ENCODE measurements at places on chromosomes 3 and 15.

DNA sequence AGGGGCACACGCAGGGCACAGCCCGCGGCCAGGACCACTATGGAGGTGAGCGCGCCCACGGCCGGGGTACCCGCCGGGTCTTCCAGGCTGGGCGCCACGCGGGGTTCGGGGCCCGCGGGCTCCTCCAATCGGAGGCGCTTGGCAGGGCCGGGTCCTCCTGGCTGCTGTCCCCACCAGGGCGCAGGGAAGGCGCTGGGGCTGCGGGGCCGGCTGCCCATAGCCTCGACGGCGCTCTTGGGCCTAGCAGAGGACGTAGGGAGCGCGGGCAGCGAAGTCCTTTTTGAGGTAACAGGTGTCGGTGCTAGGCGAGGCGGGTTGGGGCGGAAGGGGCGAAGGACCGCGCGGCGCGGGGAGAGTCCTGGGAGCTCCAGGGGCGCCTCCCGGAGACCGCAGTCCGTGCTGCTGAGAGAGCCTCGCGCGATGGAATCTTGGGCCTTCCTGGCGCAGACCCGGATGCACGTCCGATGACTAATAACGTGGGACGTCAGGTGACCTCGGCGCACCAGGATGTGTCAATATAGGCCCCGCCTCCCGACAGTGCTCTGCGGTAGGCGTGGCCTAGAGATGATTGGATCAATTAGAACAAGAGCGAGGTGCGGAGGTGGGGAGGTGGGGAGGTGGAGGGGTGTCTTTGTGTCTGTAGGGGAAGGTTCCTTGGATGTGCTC, at the start of gene PRR23A:
PRR23A (minus strand) TSS at position 218 of the 666 bp plus-strand sequence; CDS start at position 218, 0 bp downstream.
- no peak for DNase-seq

DNA sequence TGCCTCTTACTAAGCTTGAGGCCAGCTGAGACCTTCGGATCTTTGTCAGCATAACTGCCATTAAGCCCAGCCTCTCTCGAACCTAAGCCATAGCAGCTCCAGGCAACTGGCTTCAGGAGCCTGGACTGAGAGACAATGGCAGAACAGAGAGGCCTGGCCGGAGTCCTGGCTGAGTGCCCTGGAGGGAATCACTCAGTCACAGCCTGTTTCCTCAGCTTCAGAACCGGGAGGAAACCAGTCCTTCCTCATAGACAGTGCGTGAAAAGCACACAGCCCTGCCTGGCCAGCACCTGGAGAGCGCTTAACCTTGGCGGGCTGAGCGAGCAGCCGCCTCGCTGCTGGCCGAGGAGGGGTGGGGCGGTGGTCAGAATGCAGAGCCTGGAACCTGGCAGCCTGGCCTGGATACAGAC, 21.6 kb downstream of the RNU5B-1 start:
- no peak for DNase-seq

- no peak for DNase-seq
Measured at GRCh38 chr15:41492597-41493204, 973 bp upstream of the ITPKA start.

- no peak for DNase-seq
Measured at GRCh38 chr15:80662757-80663553, 32.2 kb upstream of the ABHD17C start.

DNA sequence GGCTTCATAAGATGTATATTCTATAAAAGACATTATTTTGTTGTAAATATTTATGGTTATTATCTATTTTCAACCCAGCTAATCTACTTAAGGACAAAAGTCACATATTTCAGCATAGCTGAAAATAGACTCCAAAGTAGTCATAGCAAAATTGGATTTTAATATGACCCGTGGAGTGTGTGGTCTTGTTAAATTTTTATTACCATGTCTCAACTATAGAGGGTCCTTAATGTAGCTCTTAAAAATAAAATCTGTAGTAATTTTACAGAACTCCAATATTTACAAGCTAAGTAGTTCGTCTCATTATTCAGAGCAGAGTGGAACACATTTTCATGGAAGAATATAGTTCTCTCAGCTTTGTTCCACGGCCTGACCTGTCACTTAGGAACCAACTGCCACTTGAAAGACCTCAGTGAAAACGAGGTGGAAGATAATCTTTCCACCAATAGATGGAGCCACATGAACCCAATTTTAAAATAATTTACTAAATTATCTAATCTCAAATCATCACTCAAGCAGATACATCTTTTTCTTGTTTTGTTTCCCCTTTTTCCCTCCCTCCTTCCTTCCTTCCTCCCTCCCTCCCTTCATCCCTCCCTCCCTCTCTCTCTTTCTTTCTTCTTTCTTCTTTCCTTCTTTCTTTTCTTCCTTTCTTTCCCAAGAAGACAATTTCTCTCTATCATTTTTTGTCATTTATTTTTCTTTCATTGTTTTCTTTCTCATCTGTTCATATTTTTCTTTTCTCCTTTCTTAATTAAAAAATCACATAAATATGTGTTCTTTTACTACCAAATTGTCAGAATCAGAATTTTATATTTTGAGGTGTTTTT, 97.2 kb downstream of the CLDN1 start:
- DNase-seq, result no peak

- no peak for DNase-seq
Measured at GRCh38 chr3:14234251-14235002, 55.8 kb downstream of the LSM3 start.

GRCh38 chr15:77859491-77860060, 217.9 kb downstream of the TBC1D2B start:
- DNase-seq, result no peak

DNA sequence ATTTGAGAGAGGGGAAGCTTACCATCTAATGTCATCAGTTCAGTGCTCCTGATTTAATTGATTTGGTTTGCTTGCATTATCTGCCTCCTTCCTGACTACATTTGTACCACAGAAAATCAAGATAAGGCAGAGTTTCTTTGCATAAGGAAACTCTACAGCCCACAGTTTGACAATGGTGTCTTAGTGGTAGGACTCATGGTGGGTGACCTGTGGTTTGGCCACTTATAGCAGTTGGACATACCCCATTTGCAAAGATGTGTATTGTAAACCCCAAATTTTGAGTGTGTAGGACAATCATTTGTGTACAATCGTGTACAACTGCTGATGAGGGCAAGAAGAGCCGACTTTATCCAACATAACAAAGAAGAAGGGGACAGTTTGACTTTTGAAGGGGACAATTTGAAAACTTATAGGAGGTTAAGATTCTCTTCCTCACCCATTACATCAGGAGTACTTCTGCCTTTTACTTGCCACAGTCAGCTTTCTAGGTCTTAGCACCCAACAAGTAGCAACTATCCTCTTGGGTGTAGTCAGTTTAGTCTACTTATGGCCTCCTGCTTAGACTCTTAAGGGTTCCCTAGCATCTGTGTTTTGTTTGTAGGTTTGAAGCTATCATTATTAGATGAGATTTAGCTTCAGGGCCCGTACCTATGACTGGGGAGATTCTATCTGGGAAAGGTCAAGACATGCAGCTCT, 6.2 kb downstream of the TGFBR2 start:
- DNase-seq, result no peak

DNA sequence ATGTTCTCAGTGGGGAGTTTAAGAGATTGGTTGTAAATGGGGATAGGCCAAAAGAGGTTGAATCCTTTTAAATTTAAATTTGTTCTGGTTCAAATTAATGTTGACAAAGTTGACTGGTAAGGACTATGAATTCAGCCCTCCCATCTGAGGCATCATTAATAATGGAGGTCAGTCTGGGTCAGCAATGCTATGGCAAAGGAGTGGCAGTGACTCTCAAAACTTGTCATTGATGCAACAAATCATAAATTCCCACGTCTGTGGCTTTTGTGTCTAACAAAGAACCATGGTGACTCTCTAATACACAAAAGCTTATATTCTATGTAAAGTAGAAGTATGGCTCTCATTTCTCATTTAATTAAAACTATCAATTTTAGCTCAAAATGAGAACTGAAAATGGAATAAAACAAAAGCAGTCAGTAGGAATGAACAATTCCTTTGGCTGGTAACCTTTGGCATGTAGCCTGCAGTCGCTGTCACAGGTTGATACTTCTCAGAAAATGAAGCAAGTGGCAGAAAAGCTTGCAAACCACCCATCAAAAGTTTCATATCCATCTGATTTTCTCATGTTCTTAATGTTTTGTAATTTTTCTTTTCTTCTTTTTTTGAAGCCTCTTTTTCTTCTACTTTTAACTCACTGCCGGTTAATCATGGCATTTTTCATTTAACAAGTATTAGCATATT, 12.2 kb upstream of the ZBED2 start:
- no peak for DNase-seq

- DNase-seq, result no peak
Measured at GRCh38 chr15:72009222-72009621, 108.7 kb downstream of the MYO9A start.

DNA sequence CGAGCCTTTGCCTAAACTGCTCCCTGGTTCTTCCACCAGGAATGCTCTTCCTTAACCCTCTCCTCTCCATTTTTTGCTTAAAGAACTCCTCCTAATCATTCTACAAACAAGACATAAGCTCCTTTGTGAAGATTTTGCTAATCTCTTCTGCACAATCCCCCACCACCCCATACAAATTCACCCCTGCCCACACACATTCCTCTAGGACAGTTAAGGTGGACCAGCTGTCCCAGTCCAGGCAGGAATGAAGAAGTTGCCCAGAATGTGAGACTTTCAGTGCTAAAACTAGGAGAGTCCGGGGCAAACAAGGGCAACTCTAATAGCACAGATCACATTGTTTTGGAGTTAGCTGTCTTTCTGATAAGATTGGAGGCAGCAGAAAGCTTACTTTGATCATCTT, 13.9 kb upstream of the FAM174B start:
- no peak for DNase-seq

- DNase-seq, result no peak
Measured at GRCh38 chr3:161674402-161674801, 177.8 kb downstream of the OTOL1 start.

DNA sequence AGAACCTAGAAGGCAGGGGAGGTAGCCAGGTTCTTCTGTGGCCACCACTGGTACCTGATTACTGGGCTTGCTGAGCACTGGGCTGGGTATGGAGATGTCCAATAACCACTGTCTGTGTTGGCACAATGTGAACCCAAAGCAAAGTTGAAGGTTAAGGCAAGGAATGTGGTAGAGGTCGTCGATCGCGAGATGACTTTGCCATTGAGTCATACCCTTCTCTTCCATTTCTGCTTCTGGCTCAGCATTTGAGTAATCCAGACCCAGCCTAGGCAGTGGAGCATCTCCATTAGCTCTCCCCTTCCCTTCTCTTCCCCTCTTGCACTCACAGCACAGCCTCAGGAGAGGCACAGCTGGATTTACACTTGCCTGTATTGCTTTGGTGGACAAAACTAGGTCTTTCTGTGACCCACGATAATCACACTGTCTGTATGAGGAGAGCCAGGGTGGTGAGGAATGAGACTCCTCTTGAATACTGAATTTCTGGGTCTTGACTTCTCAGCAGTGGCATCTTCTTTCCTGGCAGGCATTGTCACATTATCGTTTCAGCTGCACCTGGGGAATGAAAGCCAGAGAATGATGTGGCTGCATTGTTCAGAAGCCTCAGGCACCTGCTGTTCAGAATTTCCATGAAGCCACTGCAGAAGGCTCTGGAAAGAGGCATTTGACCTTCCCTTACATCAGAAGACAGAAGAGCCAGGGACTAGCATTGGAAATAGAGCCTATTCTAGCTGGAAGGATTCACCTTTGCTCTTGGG, 272.6 kb downstream of the PDCD6IP start:
- no peak for DNase-seq

DNA sequence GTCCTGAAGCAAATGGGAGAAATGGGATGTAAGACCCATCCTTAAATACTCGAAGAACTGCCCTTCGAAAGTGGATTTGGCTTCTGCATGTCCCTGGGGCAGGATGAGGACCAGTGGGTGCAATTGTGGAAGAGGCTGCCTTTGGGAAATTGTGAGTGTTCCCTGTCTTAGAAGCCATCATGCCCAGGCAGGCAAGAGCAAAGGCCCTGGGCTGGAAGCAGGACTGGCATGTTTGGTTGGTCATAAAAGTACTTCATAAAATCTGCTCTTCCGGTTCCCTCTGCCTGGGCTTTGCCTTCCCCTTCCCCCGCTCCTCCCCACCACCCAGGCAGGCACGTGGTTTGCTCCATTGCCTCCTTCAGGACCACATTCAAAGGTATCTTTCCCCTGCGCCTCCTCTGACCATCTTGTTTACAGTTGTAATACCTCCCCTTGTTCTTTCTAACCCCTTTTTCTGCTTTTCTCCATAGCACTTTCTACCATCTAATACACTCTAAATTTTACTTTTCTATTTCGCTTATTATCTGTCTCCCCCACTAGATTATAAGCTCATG, 8.3 kb downstream of the MINAR1 start:
- no peak for DNase-seq

GRCh38 chr15:23532024-23532423, 33.5 kb upstream of the MKRN3 start:
- no peak for DNase-seq

DNA sequence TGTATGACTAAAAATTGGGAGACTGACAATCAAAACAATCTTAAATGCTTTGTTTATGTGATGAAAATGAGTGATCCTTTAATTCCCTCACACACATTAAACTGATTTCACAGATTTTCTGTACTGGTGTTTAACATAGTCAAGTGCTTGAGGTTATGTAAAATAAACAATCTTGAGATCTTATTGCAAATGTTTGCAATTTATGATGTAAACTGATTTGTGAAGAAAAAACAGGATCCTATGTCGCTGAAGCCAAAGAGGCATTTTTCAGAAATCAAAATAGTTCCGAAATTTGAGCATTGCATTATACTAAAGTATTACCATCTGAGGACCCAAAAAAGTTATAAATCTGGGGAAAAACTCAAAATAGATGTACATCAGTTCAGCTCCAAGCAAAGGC, 12.7 kb downstream of the SHOX2 start:
- no peak for DNase-seq

GRCh38 chr15:71124937-71125790, 9.9 kb downstream of the THSD4 start:
- no peak for DNase-seq

DNA sequence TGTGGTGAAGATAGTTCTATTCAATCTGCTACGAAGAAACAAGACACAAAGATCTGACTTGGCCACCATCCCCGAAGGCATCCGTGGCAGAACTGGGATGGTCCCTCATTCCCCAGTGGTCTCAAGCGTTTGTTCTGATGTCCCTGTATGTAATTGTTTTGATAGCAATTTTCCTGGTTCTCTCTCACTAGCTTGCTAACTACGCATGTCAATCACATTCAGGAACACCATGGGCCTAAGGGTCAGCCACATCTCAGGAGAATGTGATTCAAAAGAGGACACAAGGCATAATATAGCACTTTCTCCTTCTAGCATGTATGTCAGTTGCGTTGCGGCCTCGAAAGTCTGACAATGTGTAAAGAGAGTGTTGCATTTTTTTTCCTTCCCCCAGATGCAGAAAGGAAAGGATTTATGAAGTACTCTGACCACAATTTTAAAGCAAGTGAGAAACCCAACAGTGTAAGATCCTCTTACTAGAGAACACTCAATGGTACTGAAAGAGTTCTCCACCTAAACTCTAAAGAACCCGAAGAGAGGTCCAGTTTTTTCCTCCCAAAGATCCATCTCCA, 32.0 kb upstream of the TCF12 start:
- DNase-seq, result no peak

DNA sequence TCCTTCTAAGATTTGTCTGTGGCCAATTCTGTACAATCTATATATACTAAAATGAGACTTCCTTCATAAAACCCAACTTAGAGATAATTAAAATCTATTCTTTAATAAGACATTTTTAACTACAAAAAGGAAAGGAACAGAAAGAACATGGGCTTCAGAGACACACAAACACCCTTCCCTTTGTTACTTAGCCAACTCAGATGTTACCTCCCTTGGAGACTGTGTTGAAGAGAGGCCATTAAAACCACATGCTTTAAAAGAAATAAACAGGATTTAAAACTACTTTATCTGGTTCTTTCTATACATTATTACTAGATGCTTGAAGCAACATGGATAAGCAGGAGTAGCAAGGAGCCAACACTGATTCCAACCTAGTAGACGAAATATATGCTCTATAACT, 42.0 kb downstream of the LRRFIP2 start:
- DNase-seq, result no peak
